NCI-H1092 (cell line): ENCODE measurements at places on chromosomes 7 and 10.

GRCh38 chr7:44634187-44634838 lies 27.9 kb downstream of the OGDH start:
- DNase-seq = no peak

DNA sequence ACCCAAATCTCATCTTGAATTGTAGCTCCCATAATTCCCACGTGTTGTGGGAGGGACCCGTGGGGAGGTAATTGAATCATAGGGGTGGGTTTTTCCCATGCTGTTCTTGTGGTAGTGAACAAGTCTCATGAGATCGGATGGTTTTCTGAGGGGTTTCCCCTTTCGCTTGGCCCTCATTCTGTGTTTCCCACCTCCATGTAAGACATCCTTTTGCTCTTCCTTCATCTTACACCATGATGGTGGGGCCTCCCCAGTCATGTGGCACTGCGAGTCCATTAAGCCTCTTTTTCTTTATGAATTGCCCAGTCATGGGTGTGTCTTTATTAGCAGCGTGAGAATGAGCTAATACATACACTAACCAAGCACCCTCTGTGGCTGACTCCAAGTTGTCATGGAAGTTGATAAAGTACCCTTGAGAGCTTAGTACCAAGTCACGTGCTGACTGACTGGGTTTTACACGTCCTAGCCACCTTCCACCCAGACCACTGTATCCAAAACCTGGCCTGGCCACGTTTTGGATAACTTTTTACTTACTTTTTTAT lies 614.4 kb downstream of the SDK1 start:
- DNase-seq = no peak

- DNase-seq = no peak
Measured at GRCh38 chr10:117264782-117265181, 23.9 kb downstream of the SLC18A2 start.

DNA sequence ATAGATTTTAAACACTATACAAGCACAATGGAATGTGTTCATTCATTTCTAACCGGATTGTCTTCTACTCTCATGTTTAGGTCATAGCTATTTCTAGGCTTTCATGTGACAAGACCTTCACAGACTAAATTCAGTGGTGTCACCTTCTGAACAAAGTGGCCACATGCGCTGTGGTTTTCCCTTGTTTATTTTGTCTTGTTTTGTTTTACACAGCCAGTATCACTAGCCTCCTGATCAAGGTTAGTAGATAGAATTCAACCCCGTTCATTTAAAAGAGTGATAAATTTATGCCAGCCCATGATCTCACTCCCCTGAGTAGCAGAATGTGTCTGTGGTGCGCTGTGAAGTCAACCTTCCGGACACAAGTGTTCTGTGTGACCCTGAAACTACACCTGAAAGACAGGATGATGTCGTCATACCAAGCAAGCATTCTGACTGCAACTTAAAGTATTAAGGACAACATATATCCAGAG lies 209.1 kb downstream of the CREB5 start:
- no peak for DNase-seq

GRCh38 chr7:97495487-97495886 lies 236.4 kb upstream of the TAC1 start:
- DNase-seq = no peak

DNA sequence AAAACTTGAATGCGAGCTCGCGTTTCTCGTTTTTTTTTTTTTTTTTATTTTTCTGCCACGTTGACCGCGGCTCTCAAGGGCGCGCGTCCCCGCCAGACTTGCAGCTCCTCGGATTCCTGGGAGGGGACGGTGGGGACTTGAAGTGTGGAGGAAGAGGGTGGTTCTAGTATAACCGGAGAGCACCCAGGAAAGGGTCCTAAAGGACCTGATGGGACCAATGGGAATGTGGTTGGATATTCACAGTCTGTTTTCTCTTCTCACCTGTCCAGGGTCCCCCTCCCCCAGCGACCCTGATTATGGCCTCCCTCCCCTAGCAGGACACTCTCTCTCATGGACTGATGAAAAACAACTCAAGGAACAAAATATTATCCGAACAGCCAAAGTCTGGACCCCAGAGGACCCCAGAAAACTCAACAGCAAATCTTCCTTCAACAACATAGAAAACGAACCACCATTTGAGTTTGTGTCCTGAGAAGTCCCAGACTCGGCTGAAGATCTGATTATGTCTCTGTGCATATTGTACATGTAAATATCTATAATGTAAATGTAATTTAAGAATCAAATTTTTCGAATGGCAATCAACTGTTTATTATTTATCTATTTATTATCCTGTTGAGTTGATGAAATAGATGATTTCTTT lies 1.4 kb downstream of the PTF1A start:
- no peak for DNase-seq

DNA sequence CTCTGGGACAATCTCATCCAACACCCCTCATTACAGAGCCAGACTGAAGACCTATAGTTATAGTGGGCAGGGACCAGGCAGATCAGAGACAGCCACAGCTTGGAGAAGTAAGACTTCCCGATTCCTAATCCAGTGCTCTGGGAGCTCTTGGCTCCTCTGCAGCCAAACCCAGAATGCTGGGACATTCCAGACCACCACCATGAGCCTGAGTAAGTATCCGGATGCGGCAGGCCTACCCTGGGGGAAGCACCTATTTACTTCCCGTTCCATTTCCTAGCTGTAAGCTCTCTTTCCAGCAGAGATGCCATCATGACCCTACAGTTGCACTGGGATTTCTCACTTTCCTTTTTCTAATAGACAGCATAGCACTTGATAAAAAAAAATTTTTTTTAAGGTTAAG lies 16.4 kb downstream of the HIP1 start:
- no peak for DNase-seq

- DNase-seq = no peak
Measured at GRCh38 chr7:114703677-114704076, 218.2 kb upstream of the MDFIC start.

DNA sequence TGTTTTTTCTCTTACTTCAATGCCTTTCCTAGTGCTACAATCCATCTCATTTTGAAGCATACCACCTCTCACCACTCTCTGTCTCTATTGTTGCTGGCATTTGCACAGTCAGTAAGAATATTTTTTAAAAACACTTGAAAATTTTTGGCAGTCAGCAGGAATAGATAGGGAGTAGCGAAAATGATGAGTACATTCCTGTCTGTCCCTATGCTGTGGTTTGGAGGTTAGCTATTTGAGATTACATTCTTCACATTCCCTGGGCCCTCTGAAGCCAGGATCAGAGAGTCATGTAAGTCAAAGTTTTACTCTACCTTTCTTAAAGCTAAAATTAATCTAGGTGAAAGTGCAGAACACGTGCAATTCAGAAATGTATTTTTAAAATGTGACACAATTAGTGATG lies 53.0 kb upstream of the MAGI2 start:
- no peak for DNase-seq

GRCh38 chr7:26989897-26990670 lies 105.7 kb downstream of the HOXA1 start:
- no peak for DNase-seq

DNA sequence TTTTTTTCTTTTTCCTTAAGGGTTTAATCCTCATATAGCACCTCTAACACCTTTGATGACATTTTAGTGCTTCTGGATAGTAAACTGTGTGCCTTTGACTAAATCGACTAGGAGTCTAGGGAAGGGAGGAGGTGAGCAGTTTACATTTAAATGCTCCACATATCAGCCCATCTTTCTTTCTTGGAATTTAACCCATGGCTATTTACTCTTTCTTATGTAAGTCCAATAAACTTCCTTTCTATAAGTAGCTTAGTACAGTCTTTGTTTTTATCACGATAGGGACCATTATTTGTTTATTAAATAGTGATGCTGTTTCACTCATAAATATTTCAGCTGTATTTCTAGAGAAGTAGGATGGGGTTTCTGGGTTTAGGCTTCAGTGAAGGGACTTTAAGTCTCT lies 669.9 kb downstream of the AUTS2 start:
- DNase-seq = no peak

- DNase-seq = no peak
Measured at GRCh38 chr7:101784292-101785127, 32.9 kb upstream of the CUX1 start.

DNA sequence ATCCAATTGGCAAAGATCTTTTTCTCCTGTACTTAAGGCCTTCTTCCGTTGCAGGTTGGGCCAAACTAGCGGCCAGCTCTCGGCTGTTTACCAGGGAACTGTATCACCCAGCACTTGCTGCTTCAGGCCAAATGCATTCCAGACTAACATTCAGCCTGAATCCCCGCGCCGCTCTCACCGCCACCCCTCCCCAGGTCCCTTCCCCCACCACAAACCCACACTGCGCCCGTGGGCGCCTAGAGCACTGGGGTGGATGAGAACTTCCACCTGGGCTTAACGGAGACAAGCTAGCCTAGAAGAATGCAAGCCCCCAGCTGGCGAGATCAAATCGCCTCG lies 676 bp downstream of the TCAF1 start:
- DNase-seq = peak; percentile 77

DNA sequence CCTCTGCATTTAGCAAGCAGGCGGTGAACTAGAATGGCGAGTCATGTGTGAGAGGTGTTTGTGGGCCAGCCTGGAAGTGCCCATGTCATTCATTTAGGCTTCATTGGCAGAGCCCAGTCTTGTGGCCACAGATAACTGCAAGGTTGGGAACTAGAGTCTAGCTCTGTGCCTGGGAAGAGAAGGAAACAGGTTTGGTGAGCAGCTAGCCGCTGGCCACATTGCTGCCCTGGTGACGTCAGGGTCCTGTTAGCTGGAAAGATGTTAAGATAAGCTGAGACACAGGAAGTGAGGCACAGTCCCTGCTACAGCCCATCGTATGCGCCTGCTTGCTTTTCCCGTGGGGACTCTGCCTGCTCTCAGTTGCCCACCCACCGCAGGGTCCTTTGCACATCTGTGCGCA lies 185.5 kb downstream of the CAMK1D start:
- no peak for DNase-seq

DNA sequence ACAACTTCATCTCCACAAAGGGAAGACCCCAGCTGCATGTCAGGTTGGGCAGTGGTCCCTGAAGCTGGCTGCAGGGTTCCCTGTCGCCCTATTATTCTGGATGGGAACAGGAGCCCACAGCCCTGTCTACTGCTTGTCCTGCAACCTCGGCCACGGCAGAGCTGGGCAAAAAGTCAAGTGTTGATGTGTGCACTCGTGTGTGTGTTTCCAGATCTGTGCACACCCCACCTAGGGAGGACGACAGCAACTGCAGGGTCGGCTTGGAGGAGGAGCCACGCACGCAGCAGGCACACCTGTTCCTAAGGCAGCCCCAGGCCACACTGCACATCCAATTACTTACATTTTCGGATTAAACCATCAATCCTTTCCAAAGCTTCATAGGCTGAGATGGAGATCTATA lies 23.6 kb downstream of the PITRM1 start:
- no peak for DNase-seq

GRCh38 chr7:149279111-149279743 lies 17.2 kb downstream of the ZNF783 start:
- no peak for DNase-seq

GRCh38 chr10:51030480-51030879 lies 43.8 kb upstream of the PRKG1 start:
- DNase-seq = no peak

DNA sequence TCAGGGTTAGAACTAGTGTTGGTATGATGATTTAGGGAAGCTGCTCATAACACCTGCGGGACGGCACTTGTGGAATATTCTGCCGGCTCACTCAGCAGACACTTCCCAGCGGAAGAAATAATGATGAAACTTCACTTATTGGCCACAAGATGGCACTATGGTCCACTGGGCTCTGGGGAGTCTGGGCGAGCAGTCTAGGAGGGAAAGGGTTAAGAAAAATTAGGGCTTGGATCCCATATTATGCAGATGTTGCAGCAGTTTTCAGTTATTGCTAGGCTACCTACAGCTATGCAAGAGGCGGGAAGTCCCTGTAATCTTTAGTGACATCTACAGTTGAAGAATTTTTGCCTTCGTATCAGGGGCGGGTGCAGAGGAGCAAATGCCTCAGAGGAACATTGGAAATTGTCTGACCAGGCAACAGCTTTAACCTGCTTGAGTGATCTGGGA lies 238.7 kb upstream of the PRSS58 start:
- DNase-seq = no peak

DNA sequence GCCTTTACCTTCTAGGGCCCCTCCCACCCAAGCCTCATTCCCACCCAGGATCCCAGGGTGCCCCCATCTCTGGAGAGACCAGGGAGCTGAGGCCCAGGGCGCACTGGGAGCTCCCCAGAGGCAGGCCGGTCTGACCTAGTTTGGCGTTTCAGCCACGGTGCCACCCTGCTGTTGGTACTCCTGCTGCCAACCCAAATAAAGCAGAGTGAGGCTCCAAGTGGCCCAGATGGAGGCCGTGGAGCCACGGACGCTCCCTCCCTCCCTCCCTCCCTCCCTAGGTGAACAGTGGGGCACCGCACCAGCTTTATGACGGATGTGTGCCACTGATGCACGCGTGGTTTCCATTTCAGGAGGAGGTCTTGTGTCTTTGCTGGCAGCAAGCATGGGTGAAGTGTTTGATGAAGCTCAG lies 1.8 kb downstream of the INPP5A start:
- no peak for DNase-seq

DNA sequence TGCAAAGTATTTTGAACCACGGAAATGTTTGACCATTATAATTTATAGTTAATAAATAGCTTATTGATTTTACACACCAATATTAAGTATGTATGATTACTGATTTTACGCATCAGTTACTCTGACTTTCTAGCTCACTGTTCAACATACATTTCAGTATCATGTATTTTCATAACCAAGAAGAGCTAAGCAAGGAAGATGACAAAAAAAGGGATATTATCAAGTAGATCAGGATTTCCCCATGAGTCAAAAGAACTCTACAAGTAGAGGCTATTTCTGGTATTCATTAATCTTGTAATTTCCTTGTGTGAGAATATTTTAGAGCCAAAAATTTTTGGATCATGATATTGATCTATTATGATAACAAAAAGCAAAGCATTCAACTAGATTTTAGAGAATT lies 131.6 kb downstream of the AGMO start:
- DNase-seq = no peak

- DNase-seq = no peak
Measured at GRCh38 chr7:36748017-36748487, 23.8 kb upstream of the AOAH start.

GRCh38 chr10:76324283-76324682 lies 892.9 kb downstream of the LRMDA start:
- DNase-seq = peak; percentile 53

- no peak for DNase-seq
Measured at GRCh38 chr7:125355899-125356298, 426.3 kb upstream of the POT1 start.

DNA sequence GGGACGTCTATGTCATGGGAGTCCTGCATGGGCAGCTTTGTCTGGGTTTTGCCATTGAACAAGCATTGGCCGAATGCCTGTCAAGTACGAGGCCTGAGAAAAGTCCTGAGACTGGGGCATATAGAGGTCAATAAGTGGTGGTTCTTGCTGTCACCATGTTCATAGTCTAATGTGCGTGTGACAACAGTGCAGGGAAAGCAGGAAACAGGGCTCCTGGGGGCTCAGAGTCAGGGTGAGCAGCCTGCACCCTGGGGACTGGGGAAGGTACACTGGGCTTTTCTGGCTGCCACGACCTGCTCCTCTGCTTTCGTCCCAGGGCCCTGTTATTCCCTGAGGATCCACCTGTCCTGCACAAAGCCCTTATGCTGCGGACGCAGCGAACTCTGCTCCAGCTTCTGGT lies 21.3 kb downstream of the FAM241B start:
- no peak for DNase-seq
